Forelimb muscle (tissue), 1 donor: ENCODE measurements at places on chromosomes 5 and 9.

DNA sequence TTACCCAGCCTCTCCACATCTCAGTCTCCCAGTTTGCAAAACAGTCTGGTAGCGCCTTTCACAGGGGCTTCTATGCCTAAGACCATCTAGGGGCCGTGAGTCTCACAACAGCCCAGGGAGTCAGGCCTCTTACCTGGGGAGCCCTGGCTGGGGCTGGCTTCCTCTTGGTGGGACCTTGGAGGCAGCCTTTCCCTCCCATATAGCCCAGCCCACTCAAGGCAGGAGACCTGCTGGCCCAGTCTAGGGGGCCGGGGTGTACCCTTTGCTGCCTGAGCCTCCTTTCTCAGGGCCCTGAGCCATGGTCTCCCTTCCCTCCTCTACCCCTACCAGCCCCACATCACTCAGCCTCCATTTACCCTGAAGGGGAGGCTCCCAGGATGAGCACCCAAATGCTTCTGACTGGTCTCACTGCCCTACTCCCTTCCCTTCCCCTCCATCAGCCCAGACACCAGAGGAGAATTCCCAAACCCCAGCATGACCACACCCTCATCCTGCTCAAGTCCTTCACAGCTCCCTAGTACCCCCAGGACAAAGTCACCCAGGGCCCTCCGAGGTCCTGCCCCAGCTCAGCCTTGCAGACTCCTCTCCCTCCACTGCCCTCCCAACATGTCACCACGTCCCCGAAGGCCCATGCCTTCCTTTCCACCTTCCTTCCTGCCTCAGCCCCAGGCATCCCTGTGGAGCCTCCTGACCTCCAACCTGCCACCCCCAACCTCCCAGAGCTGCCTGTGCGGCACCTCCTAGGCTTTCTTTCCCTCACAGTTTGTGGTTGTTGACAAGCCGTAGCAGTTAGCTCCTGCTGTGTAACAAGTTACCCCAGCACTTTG, 55.3 kb downstream of the BARX1 start:
- DNase-seq, result no peak

DNA sequence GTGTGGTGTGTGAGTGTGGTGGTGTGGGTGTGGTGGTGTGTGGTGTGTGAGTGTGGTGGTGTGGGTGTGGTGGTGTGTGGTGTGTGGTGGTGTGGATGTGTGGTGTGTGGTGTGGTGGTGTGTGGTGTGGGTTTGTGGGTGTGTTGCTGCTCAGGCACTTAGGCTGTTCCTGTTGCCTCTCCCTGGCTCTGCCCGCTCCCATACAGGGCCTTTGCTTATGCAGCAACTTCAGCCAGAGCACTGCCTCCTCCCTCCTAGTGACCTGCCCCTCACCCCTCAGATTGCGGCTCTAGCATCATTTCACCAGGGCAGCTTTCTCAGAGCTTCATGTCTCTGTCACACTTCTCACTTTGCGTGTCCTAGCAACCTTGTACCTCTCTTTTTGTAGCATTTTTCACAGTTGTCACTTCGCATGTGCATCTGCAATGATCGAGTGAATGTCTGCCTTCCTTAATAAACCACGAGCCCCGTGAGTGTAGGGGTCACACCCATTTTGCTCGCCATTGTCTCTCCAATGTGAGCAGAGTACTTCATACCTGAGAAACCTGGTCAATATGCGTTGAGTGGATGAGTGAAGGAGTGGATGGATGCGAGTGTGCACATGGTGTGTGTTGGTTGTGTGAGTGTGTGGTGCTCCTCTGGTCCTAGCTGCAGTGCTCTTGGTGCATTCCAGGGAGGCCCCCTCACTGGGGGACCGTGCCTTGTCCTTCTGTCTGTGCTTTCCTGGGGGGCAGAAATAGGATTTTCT, 167.9 kb upstream of the PANK3 start:
- DNase-seq, result no peak

DNA sequence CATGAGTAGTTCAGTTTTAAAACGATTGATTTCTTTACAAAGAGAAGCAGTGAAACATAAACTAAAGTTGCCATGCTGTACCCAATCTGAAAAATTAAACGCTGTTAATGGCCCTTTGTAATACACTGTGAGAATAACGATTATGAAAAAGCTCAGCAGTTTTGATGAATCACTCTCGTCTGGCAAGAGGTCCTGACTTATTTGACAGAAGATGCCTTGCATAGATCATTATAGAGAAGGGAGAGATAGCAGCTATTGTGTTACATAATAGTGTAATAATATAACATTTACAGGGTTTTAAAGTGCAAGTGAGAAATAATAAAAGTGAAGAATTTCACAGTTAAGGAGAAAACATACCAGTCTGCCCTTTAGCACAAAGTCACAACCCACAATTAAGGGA, 361.5 kb upstream of the CDH10 start:
- DNase-seq, result no peak

- DNase-seq, result no peak
Observed at GRCh38 chr9:125075997-125076396, 67.3 kb downstream of the SCAI start.

GRCh38 chr5:109709225-109709624, 19.5 kb downstream of the MAN2A1 start:
- DNase-seq, result no peak

DNA sequence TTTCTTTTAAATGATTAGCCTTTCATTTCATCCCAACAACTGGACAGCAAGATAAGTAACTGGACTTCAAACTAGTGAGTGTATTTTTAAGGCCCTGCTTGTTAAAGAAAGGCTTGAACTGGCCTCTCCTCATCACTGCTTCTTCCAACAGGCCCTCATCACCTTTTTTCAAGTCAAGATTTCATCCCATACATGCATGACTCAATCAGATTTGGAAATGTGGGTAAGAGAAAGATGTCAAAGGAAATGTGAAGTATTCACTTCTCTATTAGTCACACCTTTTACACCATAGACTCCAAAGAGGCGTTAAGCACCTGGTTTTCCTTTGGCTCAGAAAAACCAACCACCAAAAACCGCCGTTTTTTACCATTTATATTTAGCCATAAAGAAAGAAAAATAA, 4.9 kb downstream of the NR4A3 start:
- no peak for DNase-seq

DNA sequence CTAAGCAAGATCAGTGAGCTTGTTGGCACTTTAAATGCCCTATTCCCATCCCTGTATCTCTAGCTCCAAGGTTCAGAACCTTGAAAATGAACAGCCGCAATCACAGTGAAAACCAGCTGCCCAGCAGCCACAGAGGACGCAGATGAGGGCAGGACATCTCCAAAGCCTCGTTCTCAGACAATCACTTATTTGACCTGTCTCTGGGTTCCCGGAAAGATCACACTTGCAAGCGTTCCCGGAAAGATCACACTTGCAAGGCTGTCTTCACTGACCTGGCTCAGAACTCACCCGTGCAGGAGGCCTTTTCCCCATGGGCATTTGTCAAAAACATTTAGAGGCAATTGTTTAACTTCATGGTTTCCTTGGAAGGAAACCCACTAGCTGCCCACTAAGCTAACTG, 25.7 kb downstream of the IPPK start:
- no peak for DNase-seq

- no peak for DNase-seq
Observed at GRCh38 chr5:107431998-107432397, 238.7 kb downstream of the EFNA5 start.

GRCh38 chr9:97528529-97529230, 27.2 kb downstream of the TMOD1 start:
- DNase-seq, result no peak

- no peak for DNase-seq
Observed at GRCh38 chr5:112710896-112711295, 26.8 kb upstream of the APC start.

- DNase-seq, result no peak
Observed at GRCh38 chr9:26163931-26164330, 485.7 kb upstream of the TUSC1 start.

DNA sequence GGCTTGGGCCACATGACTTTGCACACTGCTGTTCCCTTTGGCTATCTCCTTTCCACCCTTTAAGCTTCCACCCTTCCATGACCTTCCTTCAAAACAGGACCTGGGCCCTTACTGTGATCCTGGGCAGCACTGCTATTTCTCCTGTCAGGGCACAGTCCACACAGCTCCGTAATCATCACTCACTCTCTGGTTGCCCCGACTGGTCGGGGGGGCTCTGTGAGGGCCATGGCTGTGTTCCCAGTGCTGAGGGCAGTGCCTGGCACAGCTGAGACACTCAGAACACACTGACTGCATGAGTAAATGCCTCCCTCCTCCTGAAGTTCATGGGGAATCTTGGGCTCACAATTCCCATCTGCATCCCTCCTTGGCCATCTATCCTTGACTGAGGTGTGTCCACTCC, 12.2 kb downstream of the TRAF1 start:
- no peak for DNase-seq

- DNase-seq, result no peak
Observed at GRCh38 chr5:55915783-55916182, 64.6 kb downstream of the IL31RA start.

DNA sequence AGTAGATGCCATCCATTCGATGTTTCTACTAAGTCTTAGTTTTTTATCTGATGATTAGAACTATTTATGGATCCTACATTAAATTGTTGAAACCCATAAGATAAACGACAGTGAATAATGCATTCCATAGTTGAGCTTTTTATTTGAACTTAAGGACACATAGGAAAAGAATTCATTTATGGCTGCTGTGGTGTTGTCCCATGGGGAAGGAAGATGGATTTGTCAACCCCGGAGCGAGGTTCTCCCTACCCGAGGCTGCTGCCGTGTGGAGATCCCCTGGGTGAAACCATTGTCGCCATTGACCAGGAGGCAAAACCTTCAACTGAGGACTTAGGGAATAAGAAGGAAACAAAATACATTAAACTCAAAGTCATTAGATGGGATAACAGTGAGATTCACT, 146.7 kb downstream of the PRDM6 start:
- no peak for DNase-seq

GRCh38 chr9:88777498-88778312, 213.6 kb upstream of the S1PR3 start:
- no peak for DNase-seq

DNA sequence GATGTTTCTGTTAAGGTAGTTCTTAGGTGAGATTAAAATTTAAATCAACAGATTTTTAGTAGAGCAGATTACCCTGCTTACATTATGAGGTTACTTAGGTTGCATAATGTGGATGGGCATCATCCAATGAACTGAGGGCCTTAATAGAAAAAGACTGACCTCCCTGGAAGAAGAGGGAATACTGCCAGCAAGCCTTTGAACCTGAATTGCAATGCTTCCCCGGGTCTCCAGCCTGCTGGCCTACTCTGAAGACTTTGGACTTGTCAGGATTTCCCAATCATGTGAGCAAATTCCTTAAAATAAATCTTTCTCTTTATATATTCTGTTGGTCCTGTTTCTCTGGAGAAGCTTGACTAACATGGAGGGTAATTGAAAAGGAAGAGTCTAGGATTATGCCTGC, 542.1 kb upstream of the ARRDC3 start:
- no peak for DNase-seq

DNA sequence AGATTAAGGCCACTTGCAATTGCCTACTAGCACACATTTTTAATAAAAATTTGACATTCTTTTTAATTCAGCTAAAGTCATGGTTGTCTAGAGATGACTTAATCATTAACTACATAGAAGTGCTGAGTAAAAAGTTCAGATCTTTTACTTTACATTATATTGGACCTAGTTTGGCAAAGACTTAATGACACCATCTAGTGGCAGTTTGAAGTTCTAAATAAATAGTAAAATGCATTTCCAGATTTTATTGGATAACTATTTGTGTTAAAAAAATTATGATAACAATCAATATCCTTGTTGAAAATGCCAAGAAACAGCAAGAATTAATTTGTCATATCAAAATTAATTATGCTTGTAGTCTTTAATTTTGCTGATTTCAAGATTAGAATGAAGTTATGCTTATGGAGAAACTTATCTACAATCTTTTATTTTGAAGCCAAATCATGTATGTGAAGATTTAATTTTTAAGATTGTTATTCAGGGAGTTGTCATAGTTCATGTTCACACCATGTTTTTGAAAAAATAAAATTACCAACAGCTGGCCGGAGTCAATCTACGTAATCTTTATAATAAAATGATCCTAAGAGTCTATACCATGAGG, 69.6 kb upstream of the PJA2 start:
- no peak for DNase-seq

DNA sequence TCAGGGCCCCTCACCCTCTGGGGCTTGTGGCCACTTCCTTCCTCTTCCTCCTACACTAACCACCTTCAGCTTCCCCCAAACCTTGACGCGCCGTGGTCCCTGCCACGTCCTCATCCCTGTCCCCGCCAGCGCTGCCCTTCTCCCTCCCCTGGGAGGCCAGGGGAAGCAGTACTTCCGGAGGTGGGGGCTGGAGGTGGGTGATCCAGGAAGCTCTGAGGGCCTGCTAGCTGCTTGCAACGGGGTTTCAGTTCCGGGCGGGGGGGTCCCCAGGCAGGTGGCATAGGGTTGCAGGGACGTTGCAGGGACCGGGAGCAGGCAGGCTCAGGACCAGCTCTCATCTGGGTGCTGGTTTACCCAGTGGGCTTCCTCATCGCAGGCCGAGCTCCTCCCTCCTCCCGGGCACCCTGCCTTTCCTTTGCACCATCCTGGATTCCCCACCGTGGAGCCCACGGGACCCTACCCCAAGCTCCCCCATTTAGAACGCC, 70.0 kb downstream of the RXRA start:
- DNase-seq, result no peak

- no peak for DNase-seq
Observed at GRCh38 chr9:70415476-70415875, 1.0 kb upstream of the KLF9 start.

- DNase-seq, result no peak
Observed at GRCh38 chr5:172478256-172478655, 23.9 kb upstream of the SH3PXD2B start.
